ENCODE measurements at places on chromosomes 5 and 9.

DNA sequence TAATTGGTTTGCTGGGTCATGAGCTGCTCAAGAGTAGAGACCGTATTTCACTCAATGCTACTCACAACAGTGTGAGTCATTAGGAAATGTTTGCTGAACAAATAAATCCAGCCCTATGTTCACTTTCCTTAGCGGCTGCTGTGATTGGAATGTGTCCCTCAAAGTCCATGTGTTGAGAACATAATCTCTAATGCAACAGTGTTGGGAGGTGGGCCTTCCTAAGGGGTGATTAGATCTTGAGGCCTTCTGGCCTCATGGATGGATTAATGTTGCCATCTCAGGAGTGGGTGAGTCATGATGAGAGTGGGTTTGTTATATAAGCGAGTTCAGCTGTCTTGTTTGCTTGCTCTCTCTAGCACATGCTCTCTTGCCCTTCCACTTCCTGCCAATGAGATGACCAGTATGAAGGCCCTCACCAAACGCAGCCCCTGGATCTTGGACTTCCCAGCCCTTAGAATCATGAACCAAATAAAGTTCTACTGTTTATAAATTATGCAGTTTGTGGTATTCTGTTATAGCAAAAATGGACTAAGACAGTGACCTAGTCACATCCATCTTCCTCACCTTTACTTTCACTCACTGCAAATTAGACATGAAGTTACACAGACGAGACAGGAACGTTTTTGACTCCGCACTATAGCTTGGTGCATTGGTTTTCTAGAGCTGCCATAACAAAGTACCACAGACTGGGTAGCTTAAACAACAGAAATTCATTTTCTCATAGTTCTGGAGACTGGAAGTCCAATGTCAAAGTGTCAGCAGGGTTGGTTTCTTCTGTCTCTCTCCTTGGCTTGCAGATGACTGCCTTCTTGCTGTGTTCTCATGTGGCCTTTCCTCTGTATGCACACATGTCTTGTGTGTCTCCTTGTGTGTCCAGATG, 50.9 kb upstream of the FAM169A start:
- DNase-seq, result no peak

DNA sequence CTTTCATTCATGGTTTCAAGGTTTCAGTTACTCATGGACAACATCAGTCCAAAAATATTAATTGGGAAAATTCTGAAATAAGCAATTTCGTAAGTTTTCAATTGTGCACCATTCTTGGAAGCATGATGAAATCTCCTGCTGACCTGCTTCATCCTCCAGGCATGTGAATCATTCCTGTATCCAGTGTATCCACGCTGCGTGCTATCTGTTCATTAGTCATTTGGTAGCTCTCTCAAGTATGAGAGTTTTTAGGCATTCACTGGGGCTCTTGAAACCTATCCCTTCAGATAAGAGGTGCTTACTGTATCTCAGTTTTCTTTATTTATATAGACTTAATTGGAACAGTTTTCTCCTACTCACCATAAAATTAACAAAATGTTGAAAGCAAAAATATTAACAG, 293.0 kb downstream of the CDH12 start:
- no peak for DNase-seq

DNA sequence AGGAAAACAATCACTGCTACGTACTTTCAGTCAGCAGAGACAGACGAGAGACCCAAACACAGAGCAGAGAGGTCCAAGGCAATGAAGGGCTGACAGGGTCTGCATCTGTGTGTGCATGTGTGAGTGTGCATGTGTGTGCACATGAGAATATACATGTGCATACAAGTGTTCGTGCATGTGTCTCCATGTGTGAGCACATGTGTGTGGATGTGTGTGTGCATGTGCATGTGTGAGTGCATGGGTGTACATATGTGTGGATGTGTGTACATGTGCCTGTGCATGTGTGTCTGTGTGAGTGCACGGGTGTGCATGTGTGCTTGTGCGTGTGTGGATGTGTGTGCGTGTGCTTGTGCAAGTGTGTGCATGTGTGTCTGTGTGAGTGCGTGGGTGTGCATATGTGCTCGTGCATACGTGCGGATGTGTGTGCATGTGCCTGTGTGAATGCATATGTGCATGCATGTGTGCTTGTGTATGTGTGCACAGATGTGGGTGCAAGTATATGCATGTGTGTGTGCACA, 82.3 kb downstream of the OLFM1 start:
- DNase-seq, result no peak

DNA sequence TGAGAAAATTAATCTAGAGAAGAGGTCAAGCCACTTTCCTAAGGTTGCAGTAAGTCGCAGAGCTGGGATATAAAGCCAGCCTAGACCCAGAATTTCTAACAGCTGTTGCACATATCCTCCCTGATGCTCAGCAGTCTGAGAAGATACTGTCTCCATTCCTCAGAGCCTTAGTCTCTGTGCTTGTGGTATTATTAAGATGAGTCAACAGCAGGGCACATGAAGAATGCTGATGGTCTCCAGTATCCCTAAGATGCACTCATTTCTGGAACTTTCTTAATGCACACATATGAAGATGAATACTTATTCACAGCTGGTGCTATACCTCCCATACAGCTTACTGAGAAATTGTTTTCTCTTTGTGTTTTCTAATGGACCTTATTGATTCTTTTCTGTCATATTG, 32.5 kb downstream of the SGCD start:
- no peak for DNase-seq

GRCh38 chr9:68961587-68961986, 52.3 kb downstream of the PRKACG start:
- DNase-seq, result peak; percentile 27

DNA sequence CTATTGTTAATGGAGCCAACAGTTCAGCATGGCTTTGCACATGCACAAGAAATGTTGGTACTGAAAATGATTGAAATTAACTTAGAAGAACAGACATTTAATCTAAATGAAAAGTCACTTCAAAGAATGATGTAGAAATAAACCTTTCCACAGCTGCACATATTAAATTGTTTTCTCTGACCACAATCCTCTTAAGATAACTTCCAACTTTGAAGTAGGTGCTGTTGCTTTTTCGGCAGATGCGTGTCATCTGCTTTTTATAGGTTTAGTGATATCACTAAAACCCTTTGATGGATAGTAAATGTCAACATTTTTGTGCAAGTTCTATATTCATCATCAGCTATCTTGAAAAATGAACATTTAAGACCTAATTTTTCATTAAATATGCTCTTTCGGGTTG, 25.3 kb upstream of the SLC1A3 start:
- DNase-seq, result no peak

GRCh38 chr5:177535125-177535524, 18.4 kb upstream of the DDX41 start:
- DNase-seq, result no peak

DNA sequence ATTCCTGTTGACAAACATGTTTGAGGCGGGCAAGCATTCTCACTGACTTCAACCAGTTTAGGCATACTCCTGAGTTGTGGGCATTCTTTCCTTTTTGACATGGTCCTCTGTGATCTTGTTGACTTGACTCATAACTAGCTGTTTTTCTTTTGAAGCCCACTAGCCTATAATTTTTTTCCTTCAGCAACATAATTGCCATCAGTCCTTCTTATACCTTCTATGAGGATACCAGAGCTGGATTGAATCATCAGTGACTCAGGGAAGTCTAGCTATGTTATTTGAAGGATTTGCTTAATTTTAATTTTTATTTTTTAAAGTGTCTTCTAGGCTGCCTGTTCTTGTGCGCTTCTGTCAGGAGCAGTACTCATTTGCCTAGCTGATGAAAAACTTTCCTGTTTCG, 259.5 kb downstream of the NR3C1 start:
- DNase-seq, result no peak

DNA sequence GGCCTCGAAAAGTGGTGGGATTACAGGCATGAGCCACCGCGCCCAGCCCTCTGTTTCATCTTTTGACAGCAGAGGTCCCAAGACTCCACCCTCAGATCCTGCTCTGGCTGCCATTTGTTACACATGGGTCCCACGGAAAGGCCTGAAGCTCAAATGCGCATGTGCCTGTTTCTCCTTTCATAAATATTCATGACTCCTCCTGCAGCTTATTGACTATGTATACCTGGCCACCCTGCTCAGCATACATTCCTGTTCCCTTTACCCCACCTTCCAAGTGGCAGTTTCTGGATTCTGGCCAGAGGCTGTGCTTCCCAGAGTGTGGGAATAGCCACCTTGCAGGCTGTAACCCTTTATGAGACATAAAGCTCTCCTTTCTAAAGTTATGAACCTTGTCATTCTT, 46.5 kb downstream of the AUH start:
- DNase-seq, result no peak

DNA sequence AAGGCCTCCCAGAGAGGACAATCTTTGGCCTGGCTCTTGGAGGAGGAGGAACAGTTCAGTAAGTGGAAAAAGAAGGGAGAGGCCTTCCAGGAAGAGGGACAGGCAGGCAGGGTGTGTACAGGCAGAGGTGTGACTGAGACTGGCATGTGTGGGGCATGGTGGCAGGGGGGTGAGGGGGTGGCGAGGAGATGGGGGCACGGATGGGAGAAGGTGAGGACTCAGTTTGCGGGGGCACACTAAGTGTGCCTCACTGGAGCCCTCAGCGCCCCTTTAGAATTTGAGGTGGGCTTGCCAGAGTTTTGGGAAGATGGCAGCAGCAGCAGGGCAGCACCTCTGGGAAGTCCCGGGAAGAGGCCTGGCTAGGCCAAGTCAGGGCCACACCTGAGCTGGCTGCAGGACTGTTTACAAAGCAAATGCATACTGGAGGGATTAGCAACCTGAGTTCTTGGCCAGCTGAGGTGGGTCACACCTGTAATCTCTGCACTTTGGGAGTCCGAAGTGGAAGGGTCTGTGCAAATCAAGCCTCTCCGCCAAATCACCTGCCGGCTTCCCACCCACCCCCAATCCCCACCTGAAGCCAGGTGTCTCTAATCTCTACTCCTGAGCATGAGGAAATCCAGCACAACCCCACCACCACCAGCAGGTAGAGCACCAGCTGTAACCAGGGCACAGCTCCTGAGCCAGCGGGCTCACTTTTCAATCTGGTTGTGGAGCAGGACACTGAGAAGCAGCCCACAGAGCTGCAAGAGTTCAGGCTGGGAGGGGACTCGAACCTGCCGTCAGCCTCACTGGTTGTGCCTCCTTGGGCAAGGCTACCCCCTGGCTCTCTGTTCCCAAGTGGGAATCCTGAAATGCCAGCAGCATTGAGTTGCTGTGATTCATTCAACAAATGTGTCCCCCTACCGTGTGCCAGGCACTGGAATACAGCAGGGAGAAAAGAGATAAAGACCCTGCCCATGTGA, 10.2 kb upstream of the GABRP start:
- DNase-seq, result no peak

DNA sequence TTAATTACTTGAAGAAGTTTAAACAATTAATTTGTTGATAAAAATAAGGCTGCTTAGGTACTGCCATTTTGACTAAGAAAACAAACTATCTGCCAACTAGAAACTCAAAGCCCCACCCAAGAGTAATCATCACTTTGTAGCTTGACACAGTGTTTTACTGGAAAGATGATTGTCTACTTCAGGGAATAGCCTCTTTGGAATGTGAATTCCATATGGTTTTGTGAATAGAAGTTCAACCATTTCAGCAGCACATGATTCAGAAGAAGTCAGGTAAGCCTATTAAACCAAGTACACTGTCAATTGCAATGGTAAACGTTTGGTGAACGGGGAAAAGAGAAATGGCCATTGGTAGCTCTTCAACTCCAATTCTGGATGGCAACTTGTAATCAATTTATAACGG, 55.2 kb downstream of the PLK2 start:
- no peak for DNase-seq

- no peak for DNase-seq
Measured at GRCh38 chr5:169065400-169065799, 235.5 kb downstream of the SLIT3 start.

GRCh38 chr9:75149841-75150241, 61.5 kb downstream of the OSTF1 start:
- DNase-seq, result no peak

DNA sequence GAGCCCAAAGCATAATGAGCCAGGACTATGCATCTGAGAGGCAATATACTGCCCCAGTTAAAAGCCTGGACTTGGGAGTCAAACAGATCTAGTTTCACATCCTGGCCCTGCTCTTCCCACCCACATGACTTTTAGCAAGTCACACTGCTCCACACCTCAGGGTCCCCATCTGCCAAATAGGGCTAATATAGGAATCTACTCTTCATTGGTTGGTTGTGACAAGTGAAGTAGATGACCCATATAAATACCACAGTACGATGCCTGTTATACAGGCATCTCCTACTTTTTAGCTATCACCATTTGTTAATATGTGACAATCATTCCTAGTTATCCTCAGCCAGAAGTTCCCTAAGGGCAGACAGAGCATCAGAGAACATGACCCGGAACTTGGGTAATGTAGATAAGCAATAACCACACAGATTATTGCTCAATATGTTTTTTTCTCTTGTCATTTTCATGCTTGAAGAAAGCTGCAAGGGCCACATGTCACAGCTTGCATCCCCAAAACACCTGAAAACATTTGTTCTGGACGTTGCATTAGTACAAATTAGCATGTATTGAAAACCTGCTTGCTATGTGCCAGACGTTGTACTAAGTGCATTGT, 20.4 kb downstream of the ADAM19 start:
- peak; percentile 84 for DNase-seq

DNA sequence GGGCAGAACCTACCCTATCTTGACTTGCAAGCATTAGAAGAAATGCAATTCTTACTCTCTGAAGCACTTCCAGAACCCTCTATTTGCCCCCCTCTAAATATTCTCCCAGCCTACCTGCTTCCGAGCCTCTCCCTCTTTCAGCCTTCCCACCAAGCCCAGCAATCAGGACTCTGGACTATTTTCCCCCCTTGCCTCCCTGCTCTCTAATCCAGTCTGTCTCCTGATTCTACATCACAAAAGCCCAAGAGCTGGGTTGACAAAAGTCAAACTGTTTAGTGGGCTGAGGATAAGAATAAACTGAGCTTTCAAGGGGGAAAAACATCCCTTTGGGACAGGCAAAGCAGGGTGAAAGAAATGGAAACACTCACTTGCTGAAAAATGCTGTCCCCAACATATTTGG, 123.2 kb upstream of the KIF2A start:
- DNase-seq, result no peak

DNA sequence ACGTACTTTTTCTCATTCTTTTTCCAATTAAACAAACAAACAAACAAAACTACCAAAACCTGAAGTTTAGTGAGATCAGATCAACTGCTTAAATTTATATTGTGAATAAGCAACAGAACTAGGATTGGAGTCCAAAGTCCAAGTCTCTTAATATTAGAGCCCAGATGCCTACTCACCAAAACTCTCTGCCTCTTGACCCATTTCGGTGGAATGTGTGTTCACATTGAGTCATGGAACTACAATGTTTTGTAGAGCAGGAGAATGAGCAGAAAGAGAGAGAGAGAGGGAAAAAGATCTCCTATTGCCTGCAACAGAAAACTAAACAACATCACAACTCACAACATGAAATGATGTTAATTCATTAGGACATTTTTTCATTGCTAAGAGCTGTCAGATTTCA, 751.1 kb downstream of the TLR4 start:
- DNase-seq, result no peak

All from OCI-M1 (cell line).